IMR-90 (cell line): ENCODE measurements at places on chromosomes 6 and 20.

- no peaks in the 10 kb centered on the region for H3K27me3 ChIP-seq
- H3K4me1 ChIP-seq, result peaks cover 9% of the 10 kb centered on the region
- no peaks in the 10 kb centered on the region for H3K36me3 ChIP-seq
Measured at GRCh38 chr6:112502351-112503090, 155.4 kb downstream of the RFPL4B start.

GRCh38 chr20:38073307-38074071 lies 39.9 kb downstream of the RPRD1B start:
- peak; percentile 98 for DNase-seq
- H3K27ac ChIP-seq, result peak overlapping the region; percentile 89
- H3K36me3 ChIP-seq, result peaks cover 22% of the 10 kb centered on the region
- no peak overlapping the region for H3K4me3 ChIP-seq
- H3K4me1 ChIP-seq, result peaks cover 21% of the 10 kb centered on the region

DNA sequence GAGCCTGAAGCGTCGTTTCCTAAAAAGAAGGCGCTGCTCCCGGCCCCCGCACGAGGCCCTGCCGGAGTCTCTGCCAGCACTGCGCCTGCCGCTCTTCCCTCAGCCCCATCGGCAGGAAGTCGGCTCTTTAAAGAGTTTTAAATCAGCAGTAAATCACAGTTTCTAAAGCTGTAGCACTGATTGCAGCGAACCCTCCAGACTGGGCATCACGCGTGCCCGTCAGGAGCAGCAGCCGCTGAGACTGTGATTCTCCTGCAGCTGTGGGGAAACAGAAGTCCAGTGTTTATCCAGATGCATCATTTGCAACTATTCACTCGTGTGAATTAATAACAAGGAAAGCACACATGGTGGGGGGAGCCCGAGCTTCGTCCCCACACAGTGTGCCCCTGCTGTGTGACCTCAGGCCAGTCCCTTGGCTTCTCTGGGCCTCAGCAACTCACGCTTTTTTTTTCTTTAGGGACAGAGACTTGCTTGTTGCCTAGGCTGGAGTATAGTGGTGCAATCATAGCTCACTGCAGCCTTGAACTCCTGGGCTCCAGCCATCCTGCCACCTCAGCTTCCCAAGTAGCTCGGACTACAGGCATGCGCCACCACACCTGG lies 28.3 kb downstream of the DLL1 start:
- no peak overlapping the region for H3K27ac ChIP-seq
- peaks cover 2% of the 10 kb centered on the region; the same call in 1 of the 2 replicates for H3K4me1 ChIP-seq
- no peak for DNase-seq
- no peak overlapping the region for H3K4me3 ChIP-seq

- H3K4me3 ChIP-seq, result no peak overlapping the region
- H3K36me3 ChIP-seq, result no peaks in the 10 kb centered on the region
- H3K4me1 ChIP-seq, result peaks cover 3% of the 10 kb centered on the region; the same call in 1 of the 2 replicates
- H3K27ac ChIP-seq, result no peak overlapping the region
Measured at GRCh38 chr6:112660626-112661025, 313.5 kb downstream of the RFPL4B start.

- no peak overlapping the region for H3K27ac ChIP-seq
- H3K27me3 ChIP-seq, result no peaks in the 10 kb centered on the region; the same call in 1 of the 2 replicates
- no peaks in the 10 kb centered on the region for H3K4me1 ChIP-seq
- H3K36me3 ChIP-seq, result no peaks in the 10 kb centered on the region
Measured at GRCh38 chr6:97401533-97401932, 118.5 kb upstream of the MMS22L start.

GRCh38 chr6:11277275-11278206 lies 45.1 kb upstream of the NEDD9 start:
- no peaks in the 10 kb centered on the region for H3K36me3 ChIP-seq
- peaks cover 24% of the 10 kb centered on the region for H3K4me1 ChIP-seq
- H3K4me3 ChIP-seq, result no peak overlapping the region
- peak overlapping the region; percentile 65 for H3K27ac ChIP-seq
- DNase-seq, result peak; percentile 82
- no peaks in the 10 kb centered on the region for H3K27me3 ChIP-seq

DNA sequence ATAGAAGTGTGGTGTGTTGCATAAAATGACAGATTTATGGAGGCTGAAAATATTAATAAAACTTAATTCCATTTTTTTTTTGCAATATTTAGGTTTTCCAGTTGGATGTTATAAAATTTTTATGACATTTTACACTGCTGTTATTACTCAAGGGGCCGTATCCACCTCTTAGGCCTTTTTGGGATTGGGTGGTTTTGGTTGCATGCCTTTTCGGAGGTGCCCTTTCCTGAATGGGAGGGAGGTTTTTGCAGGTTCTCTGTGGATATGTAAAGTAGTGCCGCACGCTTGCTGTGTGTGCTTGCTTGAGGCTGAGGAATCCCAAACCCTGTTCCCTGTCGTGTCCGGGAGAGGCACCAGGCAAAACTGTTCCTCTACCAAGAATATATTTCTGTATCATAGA lies 6.8 kb downstream of the ARID1B start:
- H3K36me3 ChIP-seq, result peaks cover 2% of the 10 kb centered on the region
- no peaks in the 10 kb centered on the region for H3K27me3 ChIP-seq
- no peak for DNase-seq
- H3K4me1 ChIP-seq, result peaks cover 7% of the 10 kb centered on the region
- H3K27ac ChIP-seq, result no peak overlapping the region

DNA sequence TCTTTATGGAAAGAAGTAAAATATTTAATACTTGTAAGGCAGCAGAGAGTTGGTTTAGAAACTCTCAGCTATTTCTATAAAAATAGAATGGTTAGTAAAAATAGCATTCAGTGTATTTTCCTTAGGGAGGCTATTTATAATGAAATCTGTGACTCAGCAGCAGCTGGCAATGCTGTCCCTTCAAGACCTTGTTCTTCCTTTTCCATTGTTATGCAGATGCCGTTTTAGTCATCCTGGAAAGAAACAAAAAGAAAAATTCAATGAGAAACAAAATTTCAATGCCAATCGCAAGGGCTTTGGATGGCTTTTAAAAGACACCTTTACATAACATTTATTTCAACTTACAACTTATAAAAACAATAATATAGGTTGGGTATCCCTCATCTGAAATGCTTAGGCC lies 17.5 kb downstream of the MPC1 start:
- H3K27me3 ChIP-seq, result no peaks in the 10 kb centered on the region
- H3K27ac ChIP-seq, result no peak overlapping the region
- H3K4me1 ChIP-seq, result peaks cover 9% of the 10 kb centered on the region
- DNase-seq, result peak; percentile 74
- H3K36me3 ChIP-seq, result 0 out of 2 replicates have a peak, but pooled peaks cover 1% of the 10 kb centered on the region

DNA sequence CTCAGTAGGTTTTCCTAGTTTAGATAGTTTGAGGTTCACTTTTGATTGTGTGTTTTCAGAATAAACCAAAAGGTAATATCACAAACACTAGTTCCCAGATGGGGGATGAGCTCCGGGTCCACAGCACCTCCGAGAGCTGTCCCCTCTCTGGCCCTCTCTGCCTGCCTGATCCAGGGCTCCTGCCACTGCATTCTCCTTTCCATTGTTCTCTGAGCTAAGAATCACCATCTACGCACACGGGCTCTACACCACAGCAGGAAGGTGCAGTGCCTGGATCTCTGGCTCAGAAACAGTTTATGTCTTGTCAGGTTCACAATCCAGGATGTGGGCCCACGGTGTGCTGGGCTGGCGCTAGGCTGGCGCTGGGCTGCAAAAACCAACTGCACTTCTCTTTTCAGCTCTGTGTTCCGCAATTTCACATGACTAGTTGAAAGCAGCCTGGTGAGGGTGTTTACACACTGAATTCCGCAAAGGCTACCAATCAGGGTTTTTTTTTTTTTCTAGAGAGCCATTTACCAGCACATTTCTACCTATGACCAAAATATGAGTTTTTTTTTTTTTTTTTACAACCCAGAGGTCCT lies 167.5 kb downstream of the SOD2 start:
- no peak overlapping the region for H3K4me3 ChIP-seq
- H3K27ac ChIP-seq, result no peak overlapping the region
- DNase-seq, result no peak
- H3K27me3 ChIP-seq, result no peaks in the 10 kb centered on the region; the same call in 1 of the 2 replicates
